ENCODE measurements at places on chromosomes 4 and X.

GRCh38 chrX:152821145-152821765, 9.3 kb downstream of the CETN2 start:
- no peak for DNase-seq

DNA sequence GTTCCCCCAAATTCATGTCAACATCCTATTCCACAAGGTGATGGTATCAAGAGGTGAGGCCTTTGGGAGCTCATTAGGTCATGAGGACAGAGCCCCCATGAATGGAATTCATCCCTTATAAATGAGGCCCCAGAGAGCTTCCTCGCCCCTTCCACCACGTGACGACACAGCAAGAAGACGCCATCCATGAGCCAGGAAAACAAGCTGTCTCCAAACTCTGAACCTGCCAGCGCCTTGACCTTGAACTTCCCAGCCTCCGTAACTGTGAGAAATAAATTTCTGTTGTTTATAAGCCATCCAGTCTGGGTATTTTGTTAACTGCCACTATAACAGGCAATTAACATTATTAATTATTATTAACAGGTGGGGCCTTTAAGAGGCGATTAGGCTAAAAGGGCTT, 5.8 kb downstream of the AGA start:
- DNase-seq: no peak

GRCh38 chrX:39581411-39581810, 516.3 kb downstream of the BCOR start:
- no peak for DNase-seq

GRCh38 chr4:98242538-98242937, 18.6 kb upstream of the RAP1GDS1 start:
- DNase-seq: no peak

- no peak for DNase-seq
Observed at GRCh38 chrX:100445593-100445992, 35.5 kb upstream of the PCDH19 start.

- DNase-seq: no peak
Observed at GRCh38 chr4:120177603-120178002, 111.0 kb upstream of the MAD2L1 start.

DNA sequence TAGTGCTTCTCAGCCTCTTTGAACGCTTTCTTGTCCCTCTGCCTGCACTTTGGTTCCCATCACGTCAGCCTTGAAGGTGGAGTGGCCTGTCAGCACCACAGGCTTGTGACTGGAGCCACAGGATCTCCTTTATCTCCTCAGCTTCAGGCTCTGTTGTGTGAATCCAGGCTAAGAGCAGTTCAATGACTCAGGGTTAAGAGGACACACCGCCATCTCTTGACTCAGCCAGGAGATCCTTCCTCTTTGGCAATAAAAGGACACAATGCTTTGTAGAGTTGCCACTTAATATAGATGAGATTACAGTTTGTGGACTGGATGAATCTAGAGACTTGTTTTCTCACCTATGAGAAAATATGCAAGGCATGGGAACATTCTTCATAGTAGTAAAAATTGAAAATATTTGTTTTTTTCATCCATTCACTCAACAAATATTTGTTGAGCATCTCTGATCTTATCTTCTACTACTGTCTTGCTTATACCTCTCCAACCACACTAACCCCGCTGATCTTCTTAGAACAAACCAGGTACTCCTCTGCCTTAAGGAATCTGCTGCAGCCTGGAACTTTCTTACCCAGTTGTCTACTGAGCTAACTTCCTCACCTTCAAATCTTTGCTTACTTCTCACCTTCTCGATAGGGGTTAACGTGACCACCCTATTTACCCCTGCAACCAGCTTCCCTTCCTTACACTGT, 62.3 kb downstream of the UCHL1 start:
- DNase-seq: no peak

DNA sequence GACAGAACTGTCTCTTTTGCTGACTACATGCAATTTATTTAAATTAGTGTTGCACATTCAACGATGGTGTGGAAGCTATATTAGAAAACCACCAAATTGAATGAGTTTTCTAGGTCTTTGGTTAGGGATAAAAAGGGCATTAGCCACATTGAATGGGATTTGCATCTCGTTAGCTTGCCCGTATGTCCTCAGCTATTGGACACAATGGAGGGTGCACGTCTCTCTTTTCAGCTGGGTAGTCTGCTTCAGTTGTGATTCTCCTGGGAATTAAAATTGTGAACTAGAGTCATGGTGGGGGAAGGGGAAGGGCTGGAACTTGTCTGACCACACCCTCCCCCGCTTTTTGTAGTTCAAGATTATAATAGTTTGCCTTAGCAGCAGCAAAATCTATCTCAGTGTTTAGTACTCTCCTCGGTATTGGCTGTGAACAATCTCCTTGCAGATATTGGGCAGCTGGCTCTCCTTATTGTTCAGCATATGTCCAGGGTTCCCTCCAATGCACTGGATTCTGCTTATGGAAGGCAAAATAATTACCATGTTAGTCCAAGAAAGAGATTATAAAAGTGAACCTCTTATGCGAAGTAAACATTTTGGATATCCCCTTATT, 23.3 kb downstream of the TRIM2 start:
- DNase-seq: no peak

- DNase-seq: no peak
Observed at GRCh38 chr4:56042225-56042624, 93.5 kb downstream of the CEP135 start.

- DNase-seq: no peak
Observed at GRCh38 chrX:150212672-150213480, 150.2 kb upstream of the MAMLD1 start.

DNA sequence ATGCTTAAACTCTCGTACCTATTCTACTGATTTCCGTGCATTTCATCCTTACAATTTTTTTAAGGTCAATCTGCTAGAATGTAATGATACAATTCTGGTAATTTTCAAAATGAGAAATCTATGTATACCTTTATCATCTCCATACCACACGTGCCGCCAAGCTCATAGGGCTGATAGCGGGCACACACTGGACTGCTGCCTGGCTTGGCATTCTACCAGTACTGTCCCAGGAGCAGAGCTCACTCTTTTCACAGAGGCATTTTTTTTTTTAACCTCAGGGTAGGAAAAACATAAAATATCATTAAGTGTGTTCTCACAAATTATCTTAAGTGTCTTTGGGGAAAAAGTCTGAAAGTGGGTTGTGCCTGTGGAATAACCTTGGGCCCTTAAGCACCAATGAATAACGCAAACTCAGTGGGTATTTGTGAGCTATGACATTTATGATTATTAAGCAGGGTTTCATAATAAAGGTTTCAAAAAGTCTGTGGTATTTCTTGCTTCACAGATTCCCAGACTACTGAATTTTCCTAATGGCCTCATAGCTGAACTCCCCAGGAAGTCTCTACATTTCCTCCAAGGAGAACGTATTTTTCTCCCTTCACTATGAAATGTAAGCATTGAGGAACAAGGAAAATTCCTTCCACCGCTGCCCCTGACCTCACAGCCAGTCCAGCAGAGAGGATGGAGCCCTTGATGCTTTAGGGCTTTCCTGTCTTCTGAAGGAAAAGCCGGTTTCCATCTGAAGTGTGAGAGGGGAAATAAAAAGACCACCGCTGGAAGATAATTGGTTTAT, 125.2 kb downstream of the ELOVL6 start:
- DNase-seq: no peak

DNA sequence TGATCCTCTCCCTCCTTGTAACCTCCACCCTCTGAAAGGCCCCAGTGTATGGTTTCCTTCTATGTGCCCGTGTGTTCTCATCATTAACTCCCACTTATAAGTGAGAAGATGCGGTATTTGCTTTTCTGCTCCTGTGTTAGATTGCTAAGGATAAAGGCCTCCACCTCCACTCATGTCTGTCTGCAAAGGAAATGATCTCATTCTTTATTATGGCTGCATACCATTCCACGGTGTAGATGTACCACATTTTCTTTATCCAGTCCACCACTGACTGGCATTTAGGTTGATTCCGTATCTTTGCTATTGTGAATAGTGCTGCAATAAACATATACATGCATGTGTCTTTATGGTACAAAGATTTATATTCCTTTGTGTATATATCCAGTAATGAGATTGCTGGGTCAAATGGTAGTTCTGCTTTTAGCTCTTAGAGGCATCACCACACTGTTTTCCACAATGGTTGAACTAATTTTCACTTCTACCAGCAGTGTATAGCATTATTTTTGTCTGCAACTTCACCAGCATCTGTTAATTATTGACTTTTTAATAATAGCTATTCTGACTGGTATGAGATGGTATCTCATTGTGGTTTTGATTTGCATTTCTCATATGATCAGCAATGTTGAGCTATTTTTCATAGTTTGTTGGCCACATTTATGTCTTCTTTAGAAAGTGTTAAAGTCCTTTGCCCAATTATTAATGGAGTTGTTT, 1030.9 kb downstream of the FSTL5 start:
- DNase-seq: no peak

GRCh38 chr4:61202638-61203435, 2.7 kb downstream of the ADGRL3 start:
- no peak for DNase-seq

GRCh38 chrX:5306654-5307121, 922.0 kb downstream of the NLGN4X start:
- no peak for DNase-seq

DNA sequence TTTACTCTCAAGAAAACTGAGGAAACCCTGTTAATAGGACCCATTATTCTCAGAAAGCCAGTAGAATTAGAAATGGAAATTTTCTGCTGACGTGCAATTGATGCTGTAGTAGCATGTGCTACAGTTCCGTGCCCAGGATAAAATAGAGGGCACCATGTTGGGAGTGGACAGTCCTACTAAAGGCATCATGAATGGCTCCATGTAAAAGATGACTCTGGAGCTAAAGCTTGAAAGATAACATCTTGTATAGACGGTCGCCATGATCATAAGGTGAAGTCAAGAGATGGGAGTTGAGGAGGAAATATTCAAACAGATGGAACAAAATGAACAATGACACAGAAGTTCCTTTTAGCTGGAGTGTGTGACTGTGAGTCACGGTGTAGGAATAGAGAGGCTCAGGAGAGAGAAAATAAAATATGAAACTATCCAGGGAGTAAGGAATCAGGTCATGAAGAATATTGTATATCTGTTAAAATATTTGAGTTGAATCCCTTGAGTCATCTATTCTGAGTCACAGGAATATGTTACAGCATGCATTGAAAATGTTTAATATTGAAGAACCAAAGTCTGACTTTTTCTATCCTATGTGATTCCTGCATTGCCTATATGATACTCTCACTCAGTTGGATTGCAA, 31.8 kb downstream of the ANXA10 start:
- DNase-seq: no peak

GRCh38 chr4:3860061-3860912, 94.1 kb downstream of the ADRA2C start:
- DNase-seq: no peak

DNA sequence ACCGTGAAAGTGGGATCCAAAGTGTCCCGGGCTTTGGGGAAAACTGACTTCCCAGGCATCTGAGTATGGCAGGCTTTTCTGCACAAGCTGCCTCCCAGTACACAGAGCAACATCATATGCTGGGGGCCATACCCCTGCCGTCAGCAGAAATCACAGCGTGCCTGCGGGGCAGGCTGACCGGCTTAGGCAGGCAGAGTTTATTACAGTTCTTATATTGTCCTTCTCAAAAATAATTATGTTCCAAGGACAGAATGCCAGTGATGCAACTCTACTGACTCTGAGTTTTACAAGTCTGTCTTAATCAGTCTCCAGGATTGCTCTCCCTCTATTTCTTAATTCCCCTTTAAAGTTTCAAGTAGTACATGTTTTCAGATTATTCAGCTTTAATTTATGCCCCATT, 37.0 kb downstream of the IL21 start:
- no peak for DNase-seq

DNA sequence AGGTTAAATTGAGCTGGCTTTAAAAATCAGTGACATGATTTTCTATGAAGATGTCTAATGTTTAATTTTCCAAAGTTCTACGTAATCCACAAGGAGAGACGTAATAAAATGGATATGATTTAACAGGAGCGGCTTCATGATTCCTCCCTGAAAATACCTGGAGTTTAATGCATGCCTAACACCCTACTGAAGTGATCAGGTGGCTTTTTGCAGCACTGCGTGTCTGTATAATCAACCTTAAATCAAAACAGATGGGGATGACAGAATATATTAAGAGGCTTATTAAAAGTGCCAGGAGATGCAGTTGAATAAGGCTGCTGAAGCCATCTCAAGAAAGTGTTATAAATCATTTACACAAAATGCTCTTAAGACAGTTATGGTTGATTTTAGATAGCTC, 112.4 kb upstream of the TLR3 start:
- DNase-seq: no peak

- no peak for DNase-seq
Observed at GRCh38 chr4:137519406-137519805, 12.9 kb downstream of the PCDH18 start.

DNA sequence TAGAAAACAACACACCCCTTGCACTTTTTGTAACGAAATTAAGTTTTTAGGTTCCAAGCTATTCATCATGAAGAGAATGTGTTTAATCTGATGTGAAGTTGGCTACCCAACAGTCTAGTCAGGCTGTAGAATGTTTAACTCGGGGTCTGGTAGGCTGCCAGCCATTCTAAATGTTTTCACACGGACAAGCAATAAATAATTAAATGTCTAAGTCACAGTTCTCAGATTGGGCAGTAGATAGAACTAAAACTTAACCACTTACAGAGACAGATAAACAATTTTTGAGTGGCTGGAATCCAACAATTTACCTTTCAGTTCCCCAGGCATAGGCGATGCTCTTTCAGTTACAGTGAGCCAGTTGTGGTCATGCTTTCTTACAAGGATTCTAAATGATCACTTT, 66.5 kb downstream of the CHIC2 start:
- DNase-seq: no peak

DNA sequence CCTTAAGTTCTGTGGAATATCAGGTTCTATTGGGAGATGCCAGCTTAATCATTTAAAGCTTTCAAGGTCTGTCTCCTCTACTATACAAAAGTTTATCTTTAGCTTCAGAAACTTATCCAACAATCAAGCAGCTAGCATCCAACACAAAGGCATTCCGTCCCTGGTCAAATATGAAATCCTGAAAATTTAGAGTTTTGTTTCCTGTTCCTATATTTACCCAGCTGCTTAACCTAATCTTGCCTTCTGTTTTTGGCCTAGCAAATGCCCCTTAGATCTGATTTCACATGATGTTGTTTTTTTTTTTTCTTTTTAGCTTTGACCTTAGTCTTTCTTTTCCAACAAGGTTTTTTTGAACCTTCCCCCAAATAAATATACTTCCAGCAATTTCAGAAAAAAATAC, 33.8 kb downstream of the FAM13A start:
- no peak for DNase-seq

GRCh38 chrX:57899064-57899463, 11.2 kb downstream of the ZXDA start:
- DNase-seq: no peak

DNA sequence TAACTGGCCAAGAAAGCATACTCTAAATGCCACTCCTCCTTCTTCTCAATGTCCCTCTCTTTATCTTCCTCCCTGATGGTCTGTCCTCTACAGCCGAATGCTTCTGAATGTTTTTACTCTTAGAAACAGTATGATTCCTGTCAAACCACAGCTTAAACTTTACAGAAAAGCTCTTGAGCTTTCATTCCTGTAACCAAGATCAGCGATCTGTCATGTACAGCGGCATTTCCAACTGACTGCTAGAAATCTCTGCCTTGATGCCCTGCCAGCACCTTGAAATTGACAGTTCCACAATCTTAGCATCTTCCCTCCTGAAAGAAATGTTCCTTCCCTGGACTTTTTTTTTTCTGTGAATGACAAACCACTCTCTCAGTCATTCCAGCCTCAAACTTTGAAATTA, 11.5 kb upstream of the GATB start:
- DNase-seq: no peak

GRCh38 chrX:118761939-118762707, 34.7 kb downstream of the IL13RA1 start:
- no peak for DNase-seq

- no peak for DNase-seq
Observed at GRCh38 chrX:40845331-40845911, 110.1 kb upstream of the MED14 start.

Measured in stimulated activated CD8-positive, alpha-beta memory T cell treated with anti-CD3 and anti-CD28 coated beads, Interleukin-2, amount 100 ng/mL, for 1 hour (primary cell).